ENCODE measurements at places on chromosomes 6 and 20. TPM values are rescaled to one million over a fixed set of nuclear protein-coding genes. Genes with fewer than 3 reads are reported as not detected.

The APOM gene
- total RNA-seq = 1.8 TPM

The BTNL2 gene
- not detected for total RNA-seq

The PCED1A gene
- total RNA-seq = 12.9 TPM

The FAM83C gene
- not detected for total RNA-seq

- no peak for DNase-seq
Observed at GRCh38 chr6:118298476-118299427, 249.3 kb upstream of the PLN start.

DNA sequence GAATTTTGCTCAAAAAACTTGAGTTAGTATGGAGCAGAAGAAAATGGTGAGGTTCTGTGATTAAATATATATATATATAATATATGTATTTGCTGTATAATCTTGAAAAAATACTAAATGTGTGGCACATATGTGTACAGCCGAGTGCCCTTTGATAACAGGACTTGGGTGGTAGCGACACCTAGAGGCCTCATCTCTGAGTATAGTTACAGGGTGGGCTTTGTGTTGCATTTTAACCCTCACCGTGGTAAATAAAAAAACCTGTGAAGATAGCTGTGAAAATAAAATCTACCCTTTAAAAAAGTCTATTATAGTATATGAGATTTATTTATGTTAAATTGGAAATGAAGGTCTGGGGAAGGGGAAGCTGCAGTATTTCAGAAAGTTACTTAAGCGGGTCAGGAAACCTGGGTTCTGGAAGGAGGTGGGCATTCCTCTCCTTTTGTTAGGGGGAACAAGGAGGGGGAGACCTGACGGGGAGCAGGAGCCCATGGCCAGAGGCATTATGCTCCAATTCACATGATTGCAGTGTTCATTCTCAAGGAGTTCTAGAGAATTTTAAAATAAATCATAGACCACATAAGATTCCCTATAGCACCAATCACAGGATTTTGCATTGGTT is 82.7 kb downstream of the SH3BGRL2 start:
- DNase-seq = peak; percentile 49

GRCh38 chr6:105097288-105097687 is 82.5 kb downstream of the POPDC3 start:
- DNase-seq = no peak

GRCh38 chr6:32604434-32604877 is 14.8 kb upstream of the HLA-DRB1 start:
- no peak for DNase-seq

DNA sequence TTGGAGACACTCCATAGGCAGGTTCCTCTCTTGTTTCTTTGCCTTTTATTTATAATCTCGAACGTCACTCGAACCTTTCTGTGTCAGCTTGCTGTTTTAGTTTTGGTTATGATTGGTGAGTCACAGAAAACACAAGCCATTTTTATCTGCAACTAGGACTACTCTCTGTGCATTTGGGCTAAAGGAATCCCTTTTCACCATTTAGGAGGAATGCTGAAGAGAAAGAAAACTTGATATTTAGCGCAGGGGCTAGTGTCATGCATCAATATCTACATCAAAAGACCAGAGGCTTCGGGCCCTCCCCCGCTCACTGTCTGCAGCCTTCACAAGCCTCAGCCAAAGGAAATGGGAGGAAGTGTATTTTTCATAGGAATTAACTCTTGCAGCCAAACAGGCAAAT is 507.8 kb upstream of the CITED2 start:
- DNase-seq = no peak

- DNase-seq = no peak
Observed at GRCh38 chr6:143034689-143035334, 25.9 kb upstream of the AIG1 start.

GRCh38 chr20:57660181-57660921 is 40.1 kb upstream of the ZBP1 start:
- no peak for DNase-seq

DNA sequence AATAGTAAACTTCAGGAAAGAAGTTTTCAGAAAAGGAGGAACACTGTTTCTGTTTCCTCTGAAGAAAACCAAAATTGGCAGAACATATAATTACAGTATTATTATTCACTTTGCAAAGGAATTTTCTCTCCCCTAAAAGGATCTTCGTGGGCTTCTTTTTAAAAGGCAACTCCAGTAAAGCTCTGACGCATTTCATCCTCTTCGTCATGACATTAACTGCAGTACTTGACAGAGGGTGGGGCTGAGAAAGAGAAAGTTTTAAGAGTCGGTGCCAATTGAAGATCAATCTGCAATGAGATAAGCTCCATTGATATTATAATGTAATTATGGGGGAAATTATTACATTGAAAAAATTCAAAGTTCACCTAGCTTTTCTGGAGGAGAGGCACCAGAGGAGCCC is 75.8 kb downstream of the MYB start:
- no peak for DNase-seq

DNA sequence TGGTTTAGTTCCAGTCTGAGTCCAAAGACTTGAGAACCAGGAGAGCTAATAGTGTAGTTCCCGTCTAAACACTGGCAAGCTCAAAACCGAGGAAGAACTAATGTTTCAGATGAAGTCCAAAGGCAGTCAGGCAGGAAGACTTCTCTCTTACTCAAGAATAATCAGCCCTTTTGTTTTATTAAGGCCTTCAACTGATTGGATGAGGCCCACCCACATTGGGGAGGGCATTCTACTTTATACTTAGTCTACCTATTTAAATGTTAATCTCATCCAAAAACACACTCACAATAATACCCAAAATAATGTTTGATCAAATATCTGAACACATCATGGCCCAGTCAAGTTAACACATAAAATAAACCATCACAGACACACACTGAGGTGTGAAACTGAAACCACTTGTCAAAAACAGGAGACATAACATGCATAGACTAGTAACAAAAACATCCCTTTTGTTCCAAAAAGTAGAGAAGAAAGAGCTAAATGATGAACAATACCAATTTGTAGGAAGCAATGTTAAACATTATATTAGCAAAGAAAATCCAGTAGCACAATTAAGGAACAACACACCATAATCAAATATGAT is 50.2 kb upstream of the SENP6 start:
- DNase-seq = no peak

- DNase-seq = no peak
Observed at GRCh38 chr6:169424821-169425240, 171.2 kb upstream of the THBS2 start.

DNA sequence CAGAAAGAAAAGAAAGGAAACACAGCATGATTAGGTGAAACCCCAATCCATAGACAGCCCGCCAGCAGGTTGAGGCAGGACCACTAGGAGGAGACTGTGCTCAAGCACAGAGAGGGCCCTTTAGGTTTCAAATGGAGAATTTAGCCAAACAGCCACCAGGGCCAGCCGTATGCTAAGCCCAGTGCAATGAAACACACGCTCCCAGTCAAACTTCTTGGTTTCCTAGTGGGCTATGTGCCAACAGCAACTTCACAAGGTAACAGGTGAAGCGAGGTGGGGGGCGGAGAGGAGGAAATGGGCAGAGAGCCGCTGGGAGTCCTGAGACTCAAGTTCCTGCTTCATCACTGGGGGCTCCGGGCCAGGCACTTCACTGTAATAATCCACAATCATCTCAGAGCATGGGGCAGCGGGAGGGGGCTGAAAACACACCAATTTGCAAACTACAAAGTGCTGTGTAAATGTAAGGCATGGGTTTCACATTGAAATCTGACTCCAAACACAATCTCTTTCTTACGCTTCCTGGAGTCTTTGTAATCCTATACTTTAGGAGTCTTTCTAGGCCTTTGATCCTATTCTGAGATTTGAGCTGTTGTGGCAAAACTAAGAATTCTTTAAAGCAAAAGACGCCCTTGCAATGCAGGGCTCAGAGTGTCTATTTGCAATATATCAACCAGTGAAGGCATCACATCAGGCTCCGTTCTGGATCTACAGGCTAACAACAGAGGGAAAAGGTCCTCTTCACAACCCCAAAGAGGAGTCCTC is 117.3 kb downstream of the OPRM1 start:
- DNase-seq = peak; percentile 60

- DNase-seq = no peak
Observed at GRCh38 chr6:79803917-79804316, 143.4 kb downstream of the ELOVL4 start.

- DNase-seq = peak; percentile 42
Observed at GRCh38 chr6:149480502-149481280, 4.1 kb downstream of the ZC3H12D start.

- DNase-seq = no peak
Observed at GRCh38 chr6:6895929-6896328, 211.8 kb upstream of the RREB1 start.

- no peak for DNase-seq
Observed at GRCh38 chr6:94254689-94255088, 835.3 kb upstream of the EPHA7 start.

- DNase-seq = no peak
Observed at GRCh38 chr6:133854364-133855275, 34.3 kb upstream of the TCF21 start.

- no peak for DNase-seq
Observed at GRCh38 chr6:139973669-139974344, 599.4 kb upstream of the CITED2 start.

- DNase-seq = no peak
Observed at GRCh38 chr6:3267162-3267561, 8.4 kb downstream of the PSMG4 start.

DNA sequence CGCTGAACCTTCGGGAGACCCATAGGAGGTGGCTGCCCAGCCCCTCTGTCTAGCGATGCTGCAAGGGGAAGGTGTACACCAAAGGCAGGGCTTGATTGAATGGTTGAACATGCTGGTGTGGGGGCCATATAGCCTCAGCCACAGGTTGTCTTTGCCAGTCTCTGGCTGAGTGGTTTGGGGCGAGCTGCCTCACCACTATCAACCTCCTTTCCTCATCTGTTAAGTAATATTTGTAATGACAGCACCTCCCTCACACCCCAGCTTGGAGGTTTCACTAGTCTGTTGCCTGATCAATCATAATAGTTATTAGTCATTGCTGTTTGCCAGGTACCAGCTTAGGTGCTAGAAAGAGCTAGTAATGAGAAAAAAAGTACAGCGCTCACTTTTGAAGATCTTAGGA is 11.8 kb upstream of the ZNF831 start:
- no peak for DNase-seq

GRCh38 chr6:29589423-29590048 is 4.6 kb downstream of the OR2H2 start:
- DNase-seq = peak; percentile 45
